ENCODE measurements at places on chromosomes 4 and X.

DNA sequence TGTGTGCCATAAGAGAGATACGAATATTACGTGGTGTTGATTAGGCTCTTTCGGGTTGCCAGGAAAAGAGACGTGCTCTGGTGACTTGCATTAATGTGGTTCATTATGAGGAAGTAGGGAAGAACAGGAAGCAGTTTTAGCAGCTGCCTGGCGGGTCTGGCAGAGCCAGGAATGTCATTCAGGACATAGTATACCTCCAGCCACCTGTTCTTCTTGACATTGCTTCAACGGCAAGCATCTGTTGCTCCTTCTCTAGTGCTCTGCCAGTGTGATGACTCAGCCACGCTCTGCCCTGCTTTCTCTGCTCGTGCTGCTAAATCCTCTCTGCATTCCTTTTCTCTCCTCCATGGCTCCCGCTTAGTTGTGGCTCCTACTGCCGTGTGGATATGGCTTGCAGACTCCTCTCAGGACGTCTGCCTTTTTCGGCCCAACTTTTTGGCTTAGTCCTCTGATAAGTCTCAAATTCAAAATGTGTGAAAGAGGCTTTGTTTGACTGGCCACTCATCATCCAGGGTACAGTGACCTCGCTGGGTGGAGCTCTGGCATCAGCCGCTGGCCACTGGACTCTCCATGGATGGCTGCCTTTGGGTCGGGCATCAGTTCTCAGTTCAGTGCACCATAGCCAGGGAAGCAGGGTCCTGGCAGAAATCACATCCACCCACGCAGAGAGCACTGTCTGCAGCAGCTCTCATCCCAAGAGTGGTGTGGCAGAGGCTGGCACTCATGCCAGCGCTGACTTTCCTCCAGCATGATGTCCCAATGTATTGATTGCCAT, 89.3 kb upstream of the KLF3 start:
- DNase-seq: no peak

DNA sequence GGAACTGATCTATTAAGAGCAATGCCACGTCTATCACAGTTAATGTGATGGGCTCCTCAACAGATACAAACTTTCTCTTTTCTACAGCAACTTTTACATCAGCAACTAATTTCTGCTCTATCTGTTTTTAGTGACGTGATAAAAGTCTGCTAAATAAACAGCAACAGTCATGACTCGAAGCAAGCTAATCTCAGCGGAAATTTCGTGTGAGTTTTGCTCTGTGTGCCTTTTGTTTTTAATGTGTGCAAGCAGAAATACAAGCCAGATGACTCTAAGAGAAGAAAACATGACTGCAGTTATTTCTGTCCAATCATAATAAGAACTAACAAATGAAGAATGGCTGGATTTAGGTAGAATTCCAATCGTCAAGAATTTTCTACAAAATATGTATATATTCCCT, 214.3 kb downstream of the LDB2 start:
- DNase-seq: no peak

- DNase-seq: no peak
Measured at GRCh38 chr4:178165251-178165950, 723.2 kb upstream of the AGA start.

DNA sequence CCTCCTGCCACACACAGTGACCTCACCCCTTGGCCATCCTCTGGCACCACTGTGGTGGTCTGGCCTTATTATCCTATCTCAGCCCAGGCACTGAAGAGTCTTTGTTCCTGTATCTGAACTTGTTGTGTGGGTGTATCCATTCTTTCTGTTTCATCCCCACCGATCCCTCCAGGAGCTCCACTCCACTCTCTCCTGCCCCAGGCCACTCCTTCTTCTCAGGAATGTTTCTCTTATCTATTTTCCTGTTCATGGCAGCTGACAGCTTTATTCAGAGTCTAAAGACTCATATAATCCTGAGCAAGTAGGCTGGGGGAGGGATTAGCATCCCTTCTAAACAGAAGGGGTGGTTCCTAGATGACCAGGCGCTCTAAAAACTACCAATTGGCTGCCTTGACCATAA, 150.0 kb downstream of the ANAPC10 start:
- DNase-seq: no peak

- no peak for DNase-seq
Measured at GRCh38 chrX:100424012-100424411, 13.9 kb upstream of the PCDH19 start.

GRCh38 chr4:144171697-144172096, 31.2 kb upstream of the GYPA start:
- DNase-seq: no peak

GRCh38 chr4:103425406-103425805, 227.3 kb upstream of the CENPE start:
- DNase-seq: no peak

DNA sequence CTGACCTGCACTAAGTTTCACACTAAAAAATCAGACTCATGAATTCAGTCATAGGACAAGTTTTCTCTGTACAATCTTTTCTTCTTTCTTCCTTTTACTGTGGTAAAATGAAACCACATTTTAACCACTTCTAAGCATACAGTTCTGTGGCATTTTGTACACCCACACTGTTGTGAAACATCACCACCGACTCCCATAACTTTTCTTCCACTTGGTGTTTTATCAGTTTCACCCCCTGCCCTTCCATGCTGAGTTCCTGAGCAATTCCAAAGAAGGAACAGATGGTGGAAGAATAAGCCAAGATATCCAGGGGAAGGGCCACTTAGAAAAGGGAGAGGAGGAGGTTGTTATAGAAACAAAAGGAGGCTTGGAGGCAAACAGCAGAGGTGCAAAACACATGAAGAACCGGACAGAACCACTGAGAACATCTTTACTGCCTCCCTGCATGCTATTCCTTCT, 22.6 kb downstream of the SLC25A4 start:
- no peak for DNase-seq

- DNase-seq: no peak
Measured at GRCh38 chrX:15524417-15524816, 23.8 kb downstream of the BMX start.

- no peak for DNase-seq
Measured at GRCh38 chrX:1210844-1211243, 1.6 kb downstream of the CRLF2 start.

GRCh38 chrX:119249891-119250290, 13.8 kb downstream of the PGRMC1 start:
- no peak for DNase-seq

- DNase-seq: no peak
Measured at GRCh38 chr4:19580095-19580494, 671.6 kb upstream of the SLIT2 start.

DNA sequence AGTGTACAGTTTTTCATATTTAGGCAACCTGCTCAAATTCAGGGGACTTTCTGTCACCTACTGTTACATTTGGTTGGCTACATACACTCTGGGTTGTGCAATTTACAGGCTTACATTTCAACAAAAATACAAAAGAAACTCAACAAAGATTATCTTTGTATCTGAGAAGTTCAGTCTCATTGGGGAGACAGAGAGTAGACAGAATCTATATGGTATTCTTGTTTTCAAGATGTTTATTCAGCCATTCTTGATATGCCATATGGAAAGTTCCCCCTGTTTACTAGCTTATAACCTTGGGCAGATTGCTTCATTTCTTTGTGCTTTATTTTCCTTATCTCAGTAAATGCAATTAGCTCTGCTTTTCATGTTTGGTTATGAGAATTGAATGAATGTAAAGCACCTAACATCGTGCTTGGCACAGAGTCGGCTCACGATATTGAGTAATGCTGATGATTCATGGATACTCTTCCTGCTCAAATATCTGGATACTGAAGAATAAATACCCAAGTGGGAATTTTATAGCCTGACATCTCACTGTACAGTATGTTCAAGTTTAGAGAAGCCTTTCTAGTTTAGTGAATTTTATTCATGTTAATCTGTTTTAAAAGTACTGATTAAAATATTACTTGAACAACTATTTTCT, 96.5 kb upstream of the PACRGL start:
- no peak for DNase-seq

DNA sequence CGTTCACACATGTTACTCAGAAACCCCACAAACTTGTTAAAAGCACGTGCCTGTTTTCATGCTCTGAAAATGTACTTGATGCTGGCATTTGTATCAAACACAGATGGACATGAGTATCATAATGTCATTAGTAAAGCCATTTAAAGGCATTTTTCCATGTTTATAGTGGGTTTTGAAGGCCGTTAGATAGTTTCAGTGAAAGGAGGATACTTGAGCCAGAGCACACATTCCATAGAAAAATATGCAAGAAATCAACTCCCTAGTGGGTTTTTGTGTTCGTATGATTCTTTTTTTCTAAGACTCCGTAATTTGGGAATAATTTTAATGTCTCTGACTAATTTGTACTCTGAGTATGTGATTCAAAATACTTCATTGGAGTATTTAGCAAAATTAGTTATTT, 216.2 kb upstream of the BMP3 start:
- no peak for DNase-seq

DNA sequence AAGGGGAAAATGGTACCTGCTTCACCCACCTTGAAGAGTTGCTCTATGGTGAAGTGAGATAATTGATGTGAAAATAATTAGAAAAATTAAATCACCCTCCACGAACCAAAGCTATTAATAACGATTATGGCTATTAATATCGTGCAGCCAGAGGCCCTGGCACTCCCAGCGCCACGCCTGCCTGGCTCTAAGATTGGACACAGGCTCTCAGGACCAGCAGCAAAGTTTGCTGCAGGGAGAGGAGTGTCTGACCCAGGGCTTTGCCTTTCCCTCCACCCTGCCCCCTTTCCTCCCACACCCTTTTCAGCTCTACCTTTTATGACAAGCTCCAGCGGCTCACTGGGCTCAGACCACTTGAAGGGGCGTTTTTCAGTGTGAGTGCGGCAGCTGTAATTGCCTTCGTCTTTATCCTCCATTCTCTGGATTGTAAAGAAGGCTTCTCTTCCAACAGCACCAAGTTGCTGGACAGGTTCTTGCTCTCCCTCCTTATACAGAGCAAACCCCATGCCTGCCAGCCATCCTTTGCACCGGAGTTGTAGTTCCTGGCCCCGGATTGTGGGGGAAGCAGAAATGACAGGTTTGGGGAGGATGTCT, 11.5 kb downstream of the IGSF1 start:
- no peak for DNase-seq

DNA sequence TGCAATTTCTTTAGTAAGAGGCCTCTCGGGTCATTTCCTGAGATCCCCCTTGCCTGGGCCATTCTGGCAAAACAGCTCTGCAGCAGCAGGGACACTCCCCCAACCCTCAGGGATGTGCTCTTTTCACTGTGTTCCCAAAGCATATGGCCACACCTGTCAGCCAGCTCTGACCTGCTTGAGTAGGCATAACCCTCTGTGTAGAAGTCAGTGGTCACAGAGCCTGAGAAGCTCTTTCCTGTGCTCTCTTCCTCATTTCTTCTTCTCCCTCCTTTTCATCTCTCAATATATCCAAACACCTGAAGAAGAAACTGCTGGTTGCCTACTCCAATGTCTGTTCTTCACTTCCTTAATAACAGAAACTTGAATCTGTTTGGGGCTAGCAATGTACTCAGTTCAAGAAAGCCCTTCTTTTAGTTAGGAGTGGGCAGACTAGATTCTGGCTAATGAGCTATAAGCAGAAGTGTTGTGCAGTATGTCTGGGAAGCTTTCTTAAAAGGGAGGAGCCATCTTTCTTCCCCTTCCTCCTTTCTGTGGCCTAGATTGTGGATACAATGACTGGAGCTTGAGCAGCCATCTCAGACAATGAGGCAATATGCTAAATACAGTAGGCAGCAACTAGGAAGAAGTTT, 73.3 kb downstream of the PRPS1 start:
- no peak for DNase-seq

DNA sequence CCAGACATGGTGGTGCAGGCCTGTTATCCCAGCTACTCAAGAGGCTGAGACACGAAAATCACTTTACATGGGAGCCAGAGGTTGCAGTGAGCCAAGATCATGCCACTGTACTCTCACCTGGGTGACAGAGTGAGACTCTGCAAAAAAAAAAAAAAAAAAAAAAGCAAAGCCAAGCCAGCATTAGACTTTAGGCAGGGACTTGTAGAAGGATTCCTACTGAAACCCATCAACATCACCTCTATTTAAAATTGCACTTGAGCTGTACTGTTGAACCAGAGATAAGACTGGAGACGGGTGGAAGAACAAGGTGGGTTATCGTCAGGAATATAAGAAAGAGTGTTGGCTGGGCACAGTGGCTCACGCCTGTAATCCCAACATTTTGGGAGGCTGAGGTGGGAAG, 15.7 kb upstream of the AFAP1 start:
- DNase-seq: no peak

- no peak for DNase-seq
Measured at GRCh38 chr4:170872794-170873193, 783.0 kb upstream of the AADAT start.

DNA sequence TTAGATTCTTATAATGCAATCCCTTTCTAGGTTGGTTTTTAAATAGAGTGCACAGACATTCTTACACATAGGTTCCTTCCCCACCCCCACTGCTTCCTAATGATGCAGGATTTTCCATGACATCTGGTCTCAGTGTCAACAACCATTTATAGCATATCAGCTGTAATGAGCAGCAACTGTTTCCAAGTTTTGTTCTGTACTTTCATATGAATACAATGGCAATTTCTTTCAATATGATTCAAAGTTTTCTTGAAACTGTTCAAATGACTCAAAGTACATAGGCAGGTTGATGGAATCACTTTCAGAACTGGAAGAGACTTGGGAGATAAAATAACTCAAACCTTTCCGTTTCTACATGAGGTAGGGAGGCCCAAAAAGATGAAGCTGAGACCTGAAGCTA, 220.7 kb downstream of the CAMK2D start:
- no peak for DNase-seq

DNA sequence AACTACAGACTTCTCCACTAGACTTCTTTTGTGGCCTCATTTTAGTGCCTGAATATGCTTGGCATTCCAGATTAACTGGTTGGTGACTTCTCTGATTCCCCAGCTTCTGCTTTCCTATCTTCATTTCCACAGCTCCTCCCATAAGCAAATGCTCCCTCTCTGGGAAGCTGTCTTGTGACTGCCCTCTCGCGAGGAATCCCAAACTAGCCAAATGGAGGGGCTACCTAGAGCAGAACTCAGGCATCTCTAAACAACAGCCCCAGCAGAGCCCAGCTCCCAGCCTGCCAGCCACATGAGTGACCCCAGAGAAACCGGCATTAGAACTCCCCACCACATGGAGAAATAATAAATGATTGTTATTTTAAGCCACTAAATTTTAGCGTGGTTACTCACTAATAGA, 7.6 kb upstream of the VEGFD start:
- DNase-seq: no peak
